ENCODE measurements at places on chromosomes 7 and 10.

DNA sequence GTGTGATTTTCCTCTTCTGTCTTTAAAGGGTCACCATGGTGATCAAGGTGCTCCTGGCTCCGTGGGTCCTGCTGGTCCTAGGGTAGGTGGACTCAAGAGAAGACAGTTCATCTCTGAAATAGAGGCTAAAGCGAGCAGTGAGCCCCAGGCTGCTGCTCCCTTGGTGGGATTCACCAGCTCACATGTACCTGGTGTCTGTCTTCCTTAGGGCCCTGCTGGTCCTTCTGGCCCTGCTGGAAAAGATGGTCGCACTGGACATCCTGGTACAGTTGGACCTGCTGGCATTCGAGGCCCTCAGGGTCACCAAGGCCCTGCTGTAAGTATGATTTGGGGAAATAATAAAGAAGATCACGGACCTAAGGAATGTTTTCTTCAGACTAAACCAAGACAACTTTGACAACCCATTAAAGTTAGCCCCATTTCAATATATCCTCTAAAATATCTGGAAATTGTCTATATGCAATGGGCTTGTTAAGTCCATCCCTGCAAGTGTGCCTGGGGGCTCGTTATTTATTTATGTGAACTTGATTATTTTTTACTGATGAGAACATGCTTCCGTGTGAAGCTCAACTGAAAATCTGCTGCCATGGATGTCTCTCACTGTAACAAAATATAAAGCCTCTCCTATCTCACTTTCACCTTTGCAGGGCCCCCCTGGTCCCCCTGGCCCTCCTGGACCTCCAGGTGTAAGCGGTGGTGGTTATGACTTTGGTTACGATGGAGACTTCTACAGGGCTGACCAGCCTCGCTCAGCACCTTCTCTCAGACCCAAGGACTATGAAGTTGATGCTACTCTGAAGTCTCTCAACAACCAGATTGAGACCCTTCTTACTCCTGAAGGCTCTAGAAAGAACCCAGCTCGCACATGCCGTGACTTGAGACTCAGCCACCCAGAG, 32.5 kb downstream of the COL1A2 start:
- DNase-seq = no peak

- DNase-seq = no peak
Measured at GRCh38 chr7:85030893-85031292, 156.0 kb downstream of the SEMA3D start.

DNA sequence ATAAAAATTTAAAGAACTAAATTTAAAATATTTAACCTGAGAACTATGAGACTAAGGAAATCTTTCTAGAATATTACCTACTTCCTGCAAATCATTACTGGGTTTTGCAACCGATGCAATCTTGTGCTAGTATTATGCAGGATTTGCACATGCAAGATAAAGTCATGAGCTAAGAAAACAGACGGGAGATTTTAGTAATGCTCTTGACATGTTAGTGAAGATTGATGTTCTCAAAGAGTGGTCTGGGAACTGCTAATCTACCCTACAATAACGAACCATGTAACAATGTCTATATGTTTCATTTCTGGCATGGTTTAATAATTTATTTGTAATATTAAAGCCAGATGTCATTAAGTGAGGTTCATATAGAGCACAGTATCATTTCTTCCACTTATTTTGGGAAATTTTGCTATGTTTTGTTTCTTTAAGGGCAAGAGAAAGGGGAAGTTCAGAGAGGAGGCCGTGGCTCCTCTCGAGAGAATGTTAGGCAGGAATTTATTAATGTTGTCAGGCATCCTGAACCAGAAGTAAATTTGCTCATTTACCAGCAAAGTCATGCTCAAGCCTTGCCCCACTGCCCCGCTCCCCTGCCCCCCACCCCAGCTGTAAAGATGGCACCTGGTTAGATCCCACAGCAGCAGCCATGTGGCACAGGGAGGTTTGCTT, 22.8 kb downstream of the LRRC17 start:
- DNase-seq = no peak

- DNase-seq = no peak
Measured at GRCh38 chr7:158030071-158030470, 557.6 kb downstream of the PTPRN2 start.

GRCh38 chr10:50540069-50540825, 83.5 kb downstream of the SGMS1 start:
- DNase-seq = no peak

DNA sequence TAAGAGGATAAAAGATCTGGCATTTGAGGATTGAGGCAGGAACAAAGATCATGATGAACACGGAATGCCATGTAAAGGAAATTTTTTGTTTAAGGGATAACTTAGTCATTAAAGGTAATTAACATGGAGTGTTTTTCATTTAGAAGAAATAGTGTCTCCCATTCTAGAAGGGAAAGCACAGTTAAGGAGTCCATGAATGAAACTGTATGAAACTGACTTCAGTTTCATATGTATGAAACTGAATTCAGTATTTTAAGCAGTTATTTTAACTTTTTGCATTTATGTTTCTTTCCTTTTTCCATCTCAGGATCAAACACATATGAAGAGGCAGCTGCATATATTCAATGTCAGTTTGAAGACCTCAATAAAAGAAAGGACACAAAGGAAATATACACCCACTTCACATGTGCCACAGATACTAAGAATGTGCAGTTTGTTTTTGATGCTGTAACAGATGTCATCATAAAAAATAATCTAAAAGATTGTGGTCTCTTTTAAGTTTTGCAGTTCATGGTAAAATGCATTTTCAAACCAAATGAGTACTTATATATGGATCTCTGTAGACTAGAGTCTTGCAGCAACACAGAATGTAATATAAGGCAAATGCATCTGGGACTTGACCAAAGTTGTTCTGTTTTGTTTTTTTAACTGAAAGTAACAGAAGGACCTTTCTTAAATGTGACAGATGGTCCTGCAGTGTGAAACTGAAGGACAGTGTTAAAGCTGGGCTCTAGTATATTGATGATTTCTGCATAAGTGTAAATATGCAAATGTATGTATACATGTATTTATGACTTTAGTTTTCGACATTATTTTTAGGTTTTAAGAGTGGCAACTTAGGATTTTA, 82.6 kb downstream of the GNAI1 start:
- no peak for DNase-seq

DNA sequence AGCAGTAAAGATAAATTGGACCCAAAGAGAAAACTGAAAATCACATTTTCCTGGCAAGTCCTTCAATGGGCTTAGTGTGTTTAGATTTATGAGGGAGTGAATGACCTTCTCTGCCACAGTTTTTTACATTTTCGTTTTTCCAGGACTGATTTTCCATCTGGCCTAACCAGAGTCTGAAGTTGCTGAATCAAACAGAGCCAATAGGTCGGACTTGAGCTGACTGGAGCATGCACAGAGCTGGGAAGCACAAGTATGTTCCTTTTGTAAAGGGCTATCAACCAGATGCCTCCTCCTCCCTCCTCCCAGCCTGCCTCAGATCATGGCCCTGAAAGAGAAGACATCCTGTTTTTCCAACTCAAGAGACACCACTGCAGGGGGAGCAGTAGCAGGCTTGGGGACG, 126.0 kb upstream of the ANKRD1 start:
- DNase-seq = no peak

DNA sequence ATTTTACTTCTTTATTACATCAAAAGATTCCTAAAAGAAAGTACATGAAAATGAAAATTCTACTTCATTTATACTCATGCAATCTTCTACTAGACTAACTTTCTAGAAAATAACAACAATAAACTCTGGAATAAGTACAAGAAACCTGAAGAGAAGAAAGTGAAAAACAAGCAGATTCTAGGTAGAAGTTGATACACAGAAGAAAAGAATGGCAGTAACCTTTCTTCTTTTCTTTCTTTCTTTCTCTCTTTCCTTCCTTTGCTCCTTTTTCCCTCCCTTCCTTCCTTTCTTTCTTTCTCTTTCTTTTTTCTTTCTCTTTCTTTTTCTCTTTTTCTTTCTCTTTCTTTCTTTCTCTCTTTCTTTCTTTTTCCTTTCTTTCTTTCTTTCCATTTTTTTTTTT, 541.7 kb upstream of the ANKRD30A start:
- DNase-seq = no peak

GRCh38 chr10:49502358-49502757, 36.6 kb downstream of the ERCC6 start:
- no peak for DNase-seq
